NCI-H2081 (cell line): ENCODE measurements at places on chromosomes 12 and 14.

DNA sequence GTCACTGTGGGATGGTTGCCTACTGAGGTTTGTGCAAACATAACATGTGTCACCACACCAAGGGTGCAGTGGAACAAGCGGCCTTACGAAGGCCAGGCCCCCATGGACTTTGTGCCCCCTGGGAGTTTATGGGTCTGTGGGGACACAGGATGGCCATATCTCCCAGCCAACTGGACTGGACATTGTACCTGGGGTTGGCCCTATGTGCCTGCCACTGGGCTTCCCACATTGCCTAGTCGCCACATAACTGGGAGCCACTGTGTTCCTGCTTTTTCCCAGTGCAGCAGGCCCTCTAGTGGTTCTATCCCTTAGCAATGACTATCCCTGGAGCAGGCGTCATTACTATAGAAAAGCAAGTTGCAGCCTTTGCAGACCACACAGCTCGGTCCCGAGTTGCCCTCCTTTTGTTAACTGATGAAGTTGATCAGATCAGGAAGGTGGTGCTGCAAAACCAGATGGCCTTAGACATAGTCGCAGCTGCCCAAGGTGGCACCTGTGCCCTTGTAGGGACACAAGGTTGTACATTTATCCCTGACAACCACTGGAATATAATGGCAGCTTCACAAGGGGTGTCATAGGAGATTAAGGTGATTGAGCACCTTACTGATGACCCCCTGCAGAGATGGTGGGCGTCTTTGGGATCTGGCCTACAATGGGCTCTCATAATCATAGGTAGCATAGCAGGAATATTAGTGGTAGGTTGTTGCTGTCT, 15.2 kb upstream of the RNASE12 start:
- DNase-seq = no peak

DNA sequence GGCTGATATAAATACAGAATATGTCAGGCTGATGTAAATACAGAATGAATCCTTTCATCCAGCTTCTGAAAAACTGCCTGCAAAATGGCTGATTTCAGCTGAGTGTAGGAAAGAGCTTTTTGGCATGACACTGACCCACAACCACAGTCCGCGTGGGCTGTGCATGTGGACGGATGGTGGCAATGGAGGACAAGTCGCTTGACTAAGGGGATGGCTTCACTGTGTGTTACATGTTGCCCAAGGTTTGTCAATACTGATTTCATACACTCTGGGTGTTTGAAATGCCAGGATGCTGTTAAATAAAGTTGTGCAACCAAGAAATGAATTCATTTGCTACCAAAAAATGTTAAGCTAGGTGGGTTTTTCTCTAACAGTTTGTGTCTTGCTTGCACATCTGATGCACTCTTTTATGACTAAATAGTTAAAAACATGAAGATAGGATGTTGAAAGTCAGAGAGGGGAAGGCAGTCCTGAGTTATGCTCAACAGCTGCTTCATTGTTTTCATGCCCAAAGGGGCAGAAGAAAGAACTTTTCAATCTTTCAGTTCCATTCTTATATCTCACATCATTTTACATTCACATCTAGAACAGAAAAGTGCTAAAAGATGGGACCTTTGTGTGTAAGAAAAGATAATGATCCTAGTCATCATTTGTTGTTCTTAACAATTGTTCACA, 36.5 kb upstream of the OVCH1 start:
- DNase-seq = no peak

- DNase-seq = no peak
These were observed 55.2 kb upstream of the KCNH3 start for GRCh38 chr12:49483619-49484018.

DNA sequence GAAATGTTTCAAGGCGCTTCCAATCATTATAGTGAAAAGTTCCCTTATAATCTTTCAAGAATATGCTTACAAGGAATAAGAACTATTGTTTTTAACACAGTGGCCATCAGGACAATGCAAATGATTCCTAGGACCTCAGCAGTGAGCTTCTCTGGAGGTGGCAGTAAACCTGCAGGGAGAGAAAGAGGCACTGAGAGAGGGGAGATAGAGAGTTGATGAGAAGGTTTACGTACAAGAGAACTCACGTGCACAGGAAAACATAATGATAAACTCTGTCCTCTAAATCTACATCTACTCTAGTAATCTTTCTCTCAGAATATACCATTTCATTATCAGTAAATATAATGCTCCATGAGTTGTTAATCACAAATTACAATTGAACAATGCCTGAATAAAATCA, 715 bp downstream of the KLRC4 start:
- DNase-seq = no peak

GRCh38 chr12:119715268-119715620, 47.3 kb downstream of the PRKAB1 start:
- DNase-seq = no peak

DNA sequence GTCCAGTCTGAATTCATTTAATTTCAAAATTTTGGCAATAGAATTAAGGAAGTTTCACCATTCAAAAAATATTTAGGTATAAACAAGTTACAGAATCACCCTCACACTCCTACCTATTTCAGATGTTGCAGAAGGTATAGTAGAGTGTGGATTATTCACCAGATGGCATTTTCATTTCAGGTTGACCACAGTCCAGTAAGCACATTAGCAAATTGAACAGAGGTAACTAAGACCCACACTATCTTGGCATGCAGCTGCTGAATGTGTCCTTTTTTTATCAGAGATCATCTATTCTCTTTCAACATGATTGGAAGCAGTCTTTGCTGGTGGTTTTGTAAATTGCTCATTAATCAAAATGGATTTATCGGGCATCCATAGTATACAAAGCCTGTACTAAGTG, 151.8 kb upstream of the GARIN6 start:
- no peak for DNase-seq

- no peak for DNase-seq
These were observed 91.8 kb downstream of the ESRRB start for GRCh38 chr14:76467711-76468155.

GRCh38 chr12:8709124-8709830, 11.5 kb downstream of the RIMKLB start:
- DNase-seq = no peak

GRCh38 chr12:14935031-14935430, 3.3 kb downstream of the ERP27 start:
- DNase-seq = no peak

- peak; percentile 97 for DNase-seq
These were observed 932.3 kb downstream of the DIO2 start for GRCh38 chr14:79278798-79279644.

GRCh38 chr12:20476551-20476950, 108.2 kb downstream of the PDE3A start:
- no peak for DNase-seq

GRCh38 chr12:125187148-125187745, 122.0 kb downstream of the AACS start:
- no peak for DNase-seq

GRCh38 chr14:100045642-100046344, 19.4 kb upstream of the EVL start:
- no peak for DNase-seq

DNA sequence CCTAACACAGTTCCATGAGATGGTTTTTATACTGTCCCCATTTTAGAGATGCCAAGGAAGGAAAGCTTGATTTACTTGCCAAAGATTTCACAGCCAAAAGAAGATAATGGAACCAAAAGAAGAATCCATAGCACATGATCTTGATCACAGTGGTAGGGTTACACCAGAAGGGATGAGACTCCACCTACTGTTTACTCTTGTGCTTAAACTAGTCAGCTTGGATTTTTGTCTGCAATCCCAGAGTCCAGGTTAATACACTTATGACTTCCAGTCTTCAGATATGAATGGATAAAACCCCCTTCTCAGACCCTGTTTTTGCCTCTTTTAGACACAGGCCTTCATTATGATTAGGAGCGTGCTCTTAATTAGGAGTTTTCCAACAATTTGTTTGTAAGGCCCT, 454.2 kb downstream of the AEBP2 start:
- DNase-seq = no peak

- no peak for DNase-seq
These were observed 249.9 kb downstream of the DAD1 start for GRCh38 chr14:22338917-22339715.

- no peak for DNase-seq
These were observed 80.2 kb downstream of the TUNAR start for GRCh38 chr14:95956601-95957460.

DNA sequence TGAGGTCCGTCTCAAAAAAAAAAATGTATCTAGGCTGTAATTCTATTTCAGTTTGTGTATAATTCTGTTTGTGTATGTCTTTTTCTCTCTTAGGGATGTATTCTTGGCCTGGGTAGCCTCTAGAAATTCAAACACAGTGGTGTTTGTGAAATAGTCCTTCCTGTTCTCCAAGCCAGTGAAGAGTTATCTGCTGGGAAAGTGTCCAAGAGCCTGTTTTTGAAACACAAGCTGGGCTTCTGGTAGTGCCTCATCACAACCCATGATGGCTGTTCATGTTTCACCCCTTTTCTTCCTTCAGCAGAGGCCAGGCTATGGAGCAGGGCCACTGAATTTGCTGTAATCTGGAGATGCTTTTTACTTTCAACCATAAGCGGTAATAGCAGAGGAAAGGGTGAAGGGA, 14.7 kb downstream of the METTL3 start:
- no peak for DNase-seq

GRCh38 chr14:30078811-30079402, 151.3 kb upstream of the PRKD1 start:
- no peak for DNase-seq

DNA sequence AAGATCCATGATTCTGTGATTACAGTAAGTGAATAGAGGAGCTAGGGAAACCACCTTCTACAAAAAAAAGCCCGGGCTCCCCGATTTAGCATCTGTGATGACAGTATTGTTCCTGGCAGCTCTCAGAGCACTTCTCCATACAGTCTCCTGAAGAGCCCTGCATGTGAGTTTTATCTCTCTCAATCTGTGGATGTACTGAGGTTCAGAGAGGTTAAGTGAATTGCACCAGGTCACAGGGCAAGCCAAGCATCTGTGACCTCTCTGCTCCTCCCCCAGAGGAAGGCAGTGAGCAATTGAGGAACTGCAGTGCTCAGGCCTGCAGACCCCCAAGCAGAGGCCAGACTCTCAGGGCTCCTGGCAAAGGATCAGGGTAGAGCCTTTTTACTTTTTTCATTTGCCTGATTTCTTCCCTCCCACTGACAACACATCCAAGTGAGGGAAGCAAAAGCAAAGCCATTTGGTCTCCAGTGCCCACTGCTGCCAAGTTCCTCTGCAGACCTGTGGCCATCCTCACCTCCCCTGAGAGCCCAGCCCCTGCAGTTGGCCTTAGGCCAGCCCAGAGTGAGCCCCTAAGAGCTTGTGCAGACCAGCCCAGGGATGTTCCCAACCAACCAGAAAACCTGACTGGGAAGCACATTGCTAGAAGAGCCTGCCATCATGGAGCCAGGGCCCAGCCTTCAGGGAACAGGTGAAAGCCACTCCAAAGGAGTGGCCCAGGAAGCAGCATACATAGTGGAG, 47.6 kb upstream of the PNMA1 start:
- no peak for DNase-seq

- DNase-seq = peak; percentile 44
These were observed 46.3 kb downstream of the NTS start for GRCh38 chr12:85920324-85920947.
